ENCODE measurements at places on chromosomes 12 and 14. TPM values are rescaled to one million over a fixed set of nuclear protein-coding genes. Genes with fewer than 3 reads are reported as not detected.

The MFAP5 gene
- total RNA-seq = 160 TPM

GRCh38 chr12:108477881-108478259 is 37.2 kb upstream of the FICD start:
- H3K27me3 ChIP-seq = peaks cover 5% of the 10 kb centered on the region
- H3K36me3 ChIP-seq = no peaks in the 10 kb centered on the region
- peak overlapping the region; percentile 7 for H3K4me3 ChIP-seq
- peaks cover 7% of the 10 kb centered on the region for H3K4me1 ChIP-seq

GRCh38 chr12:94289461-94290312 is 141.3 kb downstream of the PLXNC1 start:
- DNase-seq = peak; percentile 81
- peak overlapping the region; percentile 84 for H3K27ac ChIP-seq
- H3K27me3 ChIP-seq = peaks cover 6% of the 10 kb centered on the region
- peak overlapping the region; percentile 47 for H3K4me3 ChIP-seq

DNA sequence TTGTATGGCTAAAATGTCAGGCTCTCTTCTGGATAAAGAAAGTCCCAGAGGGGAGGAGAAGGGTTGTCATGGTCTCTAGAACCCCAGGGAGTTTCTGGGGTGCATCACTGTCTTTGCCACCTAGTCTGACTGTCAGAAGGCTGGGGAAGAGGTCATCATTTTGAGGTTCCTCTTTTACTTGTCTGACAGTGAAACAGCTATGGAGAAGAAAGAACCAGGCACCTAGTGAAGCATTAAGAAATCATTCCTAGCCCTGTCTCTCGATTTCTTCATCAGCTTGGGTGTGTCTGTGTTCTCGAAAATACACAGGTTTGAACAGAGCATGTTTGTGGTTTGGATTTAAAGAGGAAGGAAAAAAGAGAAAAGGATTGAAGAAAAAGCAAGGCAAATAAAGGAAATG is 158.7 kb upstream of the LRIG3 start:
- peaks cover 12% of the 10 kb centered on the region for H3K4me1 ChIP-seq
- DNase-seq = no peak
- no peaks in the 10 kb centered on the region for H3K27me3 ChIP-seq
- H3K4me3 ChIP-seq = no peak overlapping the region
- H3K36me3 ChIP-seq = no peaks in the 10 kb centered on the region

GRCh38 chr12:100197486-100197885 is 3.1 kb upstream of the ACTR6 start:
- no peaks in the 10 kb centered on the region for H3K4me1 ChIP-seq
- H3K27ac ChIP-seq = no peak overlapping the region
- H3K36me3 ChIP-seq = no peaks in the 10 kb centered on the region
- H3K4me3 ChIP-seq = no peak overlapping the region

DNA sequence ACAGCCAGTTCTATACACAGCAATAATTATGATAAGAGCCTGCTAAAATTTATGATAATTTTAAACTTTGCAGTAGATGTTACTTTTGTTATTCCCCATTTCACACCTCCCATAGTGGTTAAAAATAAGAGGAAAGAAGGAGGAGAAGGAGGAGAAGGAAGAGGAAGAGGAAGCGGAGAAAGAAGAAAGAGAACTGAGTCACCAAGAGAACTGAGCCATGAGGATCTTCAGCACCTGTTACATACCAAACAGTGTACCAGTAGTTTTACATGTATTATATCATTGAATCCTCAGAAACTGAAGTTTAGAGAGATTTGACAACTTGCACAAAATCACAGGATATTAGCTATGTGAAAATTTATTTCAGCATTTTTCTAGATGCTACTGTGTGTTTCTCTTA is 3.9 kb downstream of the CD163 start:
- H3K36me3 ChIP-seq = peaks cover 9% of the 10 kb centered on the region
- H3K4me3 ChIP-seq = no peak overlapping the region
- H3K4me1 ChIP-seq = peaks cover 48% of the 10 kb centered on the region
- no peaks in the 10 kb centered on the region for H3K27me3 ChIP-seq

The SLC6A15 gene
- not detected for total RNA-seq
